ENCODE measurements at places on chromosomes 13 and 19.

- no peak for DNase-seq
Observed at GRCh38 chr13:49259586-49259985, 11.9 kb downstream of the CDADC1 start.

DNA sequence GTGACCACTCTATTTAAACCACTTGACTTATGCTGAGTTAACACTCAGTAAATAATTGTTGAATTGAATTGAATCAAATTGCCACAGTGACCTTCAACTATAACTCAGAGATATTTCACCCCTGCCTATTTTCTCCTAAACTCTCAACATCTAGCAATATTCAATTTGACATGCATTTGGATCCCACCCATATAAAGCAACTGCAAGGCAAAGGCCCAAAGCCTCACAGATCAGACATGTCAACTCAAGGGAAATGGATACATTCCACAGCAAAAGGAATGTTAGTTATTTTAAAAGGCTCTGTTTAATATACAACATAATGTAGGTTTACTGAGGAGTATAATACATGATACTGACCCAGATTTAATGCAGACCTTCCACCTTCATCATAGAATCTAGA lies 107.4 kb downstream of the KCTD12 start:
- DNase-seq: no peak

DNA sequence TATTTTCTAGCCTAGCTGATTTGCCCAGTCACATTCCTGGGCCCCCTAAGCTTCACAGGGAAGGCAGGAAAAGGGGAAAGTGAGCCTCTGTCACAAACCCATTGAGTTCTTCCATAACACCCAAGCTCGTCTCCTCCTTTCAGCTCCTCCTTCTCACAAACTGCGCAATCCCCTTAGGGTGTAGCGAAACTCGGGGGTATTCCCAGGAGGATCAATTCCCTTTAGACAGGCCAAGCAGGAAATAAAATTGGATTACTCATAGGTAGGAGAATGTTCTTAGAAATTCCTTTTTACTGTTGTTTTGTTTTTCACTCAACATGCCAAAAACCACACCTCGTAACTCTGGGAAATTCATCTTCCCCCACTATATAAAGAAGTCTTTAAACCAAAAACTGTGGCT lies 139.3 kb downstream of the IRS2 start:
- DNase-seq: no peak

DNA sequence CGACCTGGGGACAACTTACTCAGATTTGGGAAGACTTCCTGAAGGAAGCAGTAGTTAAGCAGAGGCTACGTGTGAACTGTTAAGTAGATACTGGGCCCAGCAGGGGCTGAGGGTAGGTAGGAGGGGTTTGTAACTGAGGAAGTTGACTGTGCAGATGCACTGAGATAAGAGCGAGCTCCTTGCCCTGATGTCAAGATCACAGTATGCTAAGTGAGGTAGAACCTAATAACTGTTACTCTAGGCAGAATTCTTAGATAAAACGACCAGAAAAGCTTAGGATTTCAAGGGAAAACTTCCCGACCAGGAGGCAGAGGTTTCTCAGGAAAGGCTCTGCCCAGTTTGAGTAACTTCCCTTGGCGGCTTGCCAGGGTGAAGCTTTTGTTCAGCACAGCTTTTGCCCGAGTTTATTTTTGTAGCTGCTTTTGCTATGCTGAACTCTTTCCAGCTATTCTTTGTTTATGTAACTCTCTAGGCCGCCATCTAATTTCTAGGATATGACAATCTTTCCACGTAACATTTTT lies 632.1 kb downstream of the DIAPH3 start:
- peak; percentile 77 for DNase-seq

DNA sequence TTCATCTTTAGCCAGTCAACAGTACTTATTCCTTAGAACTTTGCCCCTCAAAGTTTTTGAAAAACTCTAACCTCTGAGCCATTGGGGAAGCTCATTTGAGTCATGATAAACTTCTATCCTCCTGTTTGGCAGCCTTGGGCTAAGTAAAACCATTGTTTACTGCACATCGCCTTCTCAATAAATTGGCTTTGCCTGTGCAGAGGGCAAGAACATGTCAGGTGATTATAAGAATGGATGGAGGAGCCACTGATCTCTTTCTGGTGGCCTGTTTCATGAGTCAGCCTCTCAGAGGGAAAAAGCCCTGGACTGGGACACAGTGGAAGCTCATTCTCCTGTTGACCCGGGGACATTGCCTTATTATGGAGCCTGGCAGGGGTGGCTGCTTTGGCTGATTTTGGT lies 19.4 kb upstream of the PSG4 start:
- no peak for DNase-seq

DNA sequence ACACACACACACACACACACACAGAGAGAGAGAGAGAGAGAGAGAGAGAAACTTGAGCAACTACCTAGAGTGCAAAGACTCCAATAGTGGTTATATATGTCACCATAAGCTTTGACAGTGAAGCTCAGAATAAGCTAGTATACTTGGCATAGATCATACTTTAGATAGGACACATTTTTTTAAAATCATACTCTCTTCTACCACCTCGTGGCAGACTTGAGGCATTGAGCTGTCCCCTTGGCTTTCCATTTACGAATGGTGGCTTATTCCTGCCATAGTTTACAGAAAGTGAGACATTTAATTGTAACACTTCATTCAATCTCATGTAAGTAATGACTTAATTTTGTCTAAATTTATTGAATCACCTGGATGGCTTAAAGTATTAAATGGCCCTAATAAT lies 108.2 kb downstream of the EDNRB start:
- peak; percentile 9 for DNase-seq

DNA sequence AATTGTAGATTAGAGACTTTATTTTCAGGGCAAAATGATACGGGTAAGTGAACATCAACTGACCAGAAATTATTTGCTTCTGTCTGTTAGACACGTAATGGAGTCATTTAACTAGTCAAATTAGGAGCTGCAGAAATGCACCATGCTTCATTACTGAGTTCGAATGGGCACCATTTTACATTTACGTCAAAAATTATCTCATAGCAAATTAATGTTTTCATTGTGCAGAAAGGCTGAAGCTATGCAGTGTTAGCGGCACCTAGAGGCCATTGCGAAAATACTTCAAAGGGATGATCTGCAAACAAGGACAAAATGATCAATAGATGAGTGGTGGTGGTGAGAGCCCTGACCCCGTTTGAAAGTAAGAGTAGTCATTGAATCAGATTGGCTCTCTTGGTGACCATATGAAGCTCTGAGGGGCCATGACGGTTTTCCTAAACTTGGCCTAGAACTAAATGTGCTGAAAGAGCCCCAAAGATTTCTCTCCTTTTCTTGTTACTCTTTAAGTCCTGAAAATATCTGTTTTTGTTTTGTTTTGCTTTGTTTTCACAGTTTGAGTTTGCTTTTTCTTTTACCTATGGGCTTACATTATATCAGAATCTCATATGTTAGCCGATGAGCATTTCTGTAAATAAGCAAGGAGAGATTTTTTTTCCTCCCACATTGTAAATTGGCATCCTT lies 277.9 kb downstream of the ZNF536 start:
- peak; percentile 80 for DNase-seq

GRCh38 chr19:3266792-3267514 lies 42.5 kb downstream of the CELF5 start:
- DNase-seq: no peak

DNA sequence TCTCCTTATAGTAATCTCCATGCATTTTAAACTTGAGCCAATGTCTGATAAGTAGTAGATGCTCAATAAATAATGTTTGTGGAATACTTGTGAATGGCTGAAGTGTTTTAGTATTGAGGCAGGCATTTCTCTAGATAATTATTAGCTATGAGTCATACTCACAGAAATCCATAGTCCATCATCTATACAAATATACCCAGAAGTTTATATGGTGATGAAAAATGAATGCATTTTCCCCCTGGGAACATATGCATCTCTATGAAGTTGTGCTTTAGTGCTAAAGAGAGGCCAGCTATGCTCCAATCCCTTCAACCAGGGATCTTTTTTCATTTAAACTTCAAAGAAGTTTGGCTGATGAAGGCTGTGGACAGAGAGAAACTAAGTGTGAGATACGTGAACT lies 17.2 kb downstream of the MBNL2 start:
- DNase-seq: no peak

DNA sequence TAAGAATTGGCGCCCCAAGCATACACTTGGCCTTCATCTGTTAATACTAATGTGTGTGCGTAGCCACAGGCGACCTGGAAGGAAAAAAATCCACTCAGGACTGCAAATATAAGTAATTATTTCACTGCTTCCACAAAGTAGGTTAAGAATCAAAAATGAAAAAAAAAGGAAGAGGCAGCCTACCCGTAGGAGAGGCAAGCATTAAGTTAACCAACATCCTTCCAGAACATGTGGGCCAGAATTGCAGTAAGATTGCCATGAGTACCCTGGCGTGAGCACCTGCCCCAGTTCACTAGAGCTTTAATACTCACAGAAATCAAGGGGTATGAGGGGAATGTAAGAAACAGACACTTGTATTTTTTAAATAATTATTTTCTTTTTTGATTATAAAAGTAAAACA lies 22.2 kb downstream of the RCBTB2 start:
- DNase-seq: no peak

GRCh38 chr13:67341406-67341805 lies 111.3 kb upstream of the PCDH9 start:
- DNase-seq: no peak

GRCh38 chr19:31073485-31074198 lies 275.6 kb downstream of the TSHZ3 start:
- DNase-seq: no peak

DNA sequence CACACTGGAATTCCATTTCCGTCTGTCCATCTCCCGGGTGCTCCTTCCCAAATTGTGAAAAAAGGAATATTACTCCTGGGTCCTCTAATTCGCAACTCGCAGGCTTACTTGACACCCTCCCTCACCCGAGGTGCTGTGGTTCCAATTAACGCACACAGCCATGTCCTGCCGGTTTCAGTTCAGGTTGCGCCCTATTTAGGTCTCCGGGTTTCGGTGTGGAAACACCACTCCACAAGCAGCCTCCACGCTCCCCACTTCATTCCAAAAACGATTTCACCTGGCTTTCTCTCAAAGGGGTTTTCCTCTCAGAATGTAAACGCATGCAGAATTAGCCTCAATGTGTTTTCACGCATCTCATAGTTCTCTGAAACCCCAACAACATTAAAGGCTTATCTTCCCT lies 37.9 kb downstream of the NAXD start:
- DNase-seq: no peak

GRCh38 chr13:51015973-51016372 lies 95.1 kb downstream of the C13orf42 start:
- no peak for DNase-seq

- no peak for DNase-seq
Observed at GRCh38 chr13:33310245-33311038, 24.9 kb upstream of the STARD13 start.

GRCh38 chr19:16032509-16033135 lies 43.7 kb upstream of the TPM4 start:
- DNase-seq: no peak

DNA sequence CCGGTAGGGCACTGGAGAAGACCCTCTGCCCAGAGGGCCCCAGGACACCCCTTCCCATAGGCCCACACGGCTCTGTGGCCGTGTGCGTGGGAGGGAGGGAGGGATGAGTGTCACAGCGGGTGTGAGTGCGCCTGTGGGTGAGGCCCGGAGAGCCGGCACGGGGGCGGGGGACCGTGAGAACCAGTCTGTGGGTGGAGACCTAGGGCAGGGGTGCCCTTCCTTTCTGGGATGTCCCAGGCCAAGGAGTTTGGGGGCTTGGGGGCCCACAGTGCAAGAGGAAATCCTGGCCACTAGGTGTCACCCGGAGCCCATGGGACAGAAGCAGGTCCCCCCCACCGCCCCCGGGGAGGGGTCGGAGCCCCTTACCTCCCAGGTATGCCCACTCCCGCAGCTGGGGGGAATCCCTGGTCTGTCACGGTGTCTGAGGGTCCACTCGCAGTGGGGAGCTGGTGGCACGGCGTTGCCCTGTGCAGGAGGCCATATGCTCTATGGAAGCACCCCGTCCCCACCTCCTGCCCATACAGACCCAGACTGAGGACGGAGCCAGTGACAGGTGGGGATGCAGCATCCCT lies 16.0 kb upstream of the SLC7A10 start:
- no peak for DNase-seq

GRCh38 chr13:75839406-75839805 lies 203.3 kb downstream of the LMO7 start:
- no peak for DNase-seq

DNA sequence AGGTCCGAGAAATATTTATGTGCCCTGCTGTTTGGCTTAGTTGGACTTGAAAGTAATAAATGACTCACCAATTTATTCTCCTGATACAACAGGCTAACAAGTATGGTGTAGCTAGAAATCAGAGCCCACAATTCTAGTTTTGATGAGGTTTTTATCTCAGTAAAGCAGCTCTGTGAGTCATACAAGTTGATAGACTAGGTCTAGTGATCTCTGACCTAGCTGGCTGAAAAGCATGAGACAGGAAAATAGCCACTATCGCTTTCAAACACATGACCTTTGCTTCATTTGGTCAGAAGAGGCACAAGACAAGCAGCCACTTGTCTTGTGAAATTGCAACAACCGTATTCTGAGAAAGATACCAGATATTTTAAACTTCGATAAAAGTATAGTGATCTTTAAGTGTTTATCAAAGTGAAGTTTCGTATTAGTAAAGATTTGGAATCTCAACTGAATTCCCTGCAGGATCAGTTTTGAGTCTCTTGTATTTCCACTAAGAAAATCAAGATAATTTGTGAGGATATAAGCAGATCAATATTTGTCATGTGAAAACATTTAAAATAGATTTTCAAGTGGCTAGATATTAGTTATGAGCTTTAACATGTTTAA lies 126.7 kb downstream of the MAB21L1 start:
- no peak for DNase-seq

- no peak for DNase-seq
Observed at GRCh38 chr19:34664168-34664567, 12.8 kb downstream of the SCGB2B2 start.

DNA sequence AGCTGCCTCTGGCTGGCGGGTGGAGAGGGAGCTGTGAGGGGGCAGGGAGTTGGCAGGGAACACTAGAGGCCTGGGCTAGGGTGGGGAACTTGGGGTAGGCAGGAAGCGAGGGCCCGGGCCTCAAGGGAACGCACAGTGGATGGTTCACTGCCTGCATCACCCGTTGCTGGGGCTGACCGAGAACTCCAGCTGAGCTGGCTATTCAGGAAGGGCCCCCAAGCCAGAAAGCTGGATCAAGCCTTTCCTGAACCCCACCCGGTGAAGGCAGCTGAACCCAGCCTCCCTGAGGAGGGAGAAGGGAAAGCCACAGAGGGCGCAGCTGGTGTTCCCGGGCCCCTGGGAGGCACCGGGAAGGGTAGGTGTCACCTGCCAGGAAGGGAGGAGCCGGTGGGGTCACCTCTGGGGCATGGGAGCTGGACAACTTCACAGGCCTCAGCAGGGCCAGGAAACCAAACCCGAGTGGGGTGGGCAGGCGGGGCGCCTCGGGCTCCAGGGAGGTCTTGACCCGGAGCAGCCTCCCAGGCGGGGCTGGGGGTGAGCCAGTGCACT lies 13.9 kb downstream of the PALM start:
- DNase-seq: no peak

- no peak for DNase-seq
Observed at GRCh38 chr19:16943942-16944625, 55.3 kb downstream of the F2RL3 start.

DNA sequence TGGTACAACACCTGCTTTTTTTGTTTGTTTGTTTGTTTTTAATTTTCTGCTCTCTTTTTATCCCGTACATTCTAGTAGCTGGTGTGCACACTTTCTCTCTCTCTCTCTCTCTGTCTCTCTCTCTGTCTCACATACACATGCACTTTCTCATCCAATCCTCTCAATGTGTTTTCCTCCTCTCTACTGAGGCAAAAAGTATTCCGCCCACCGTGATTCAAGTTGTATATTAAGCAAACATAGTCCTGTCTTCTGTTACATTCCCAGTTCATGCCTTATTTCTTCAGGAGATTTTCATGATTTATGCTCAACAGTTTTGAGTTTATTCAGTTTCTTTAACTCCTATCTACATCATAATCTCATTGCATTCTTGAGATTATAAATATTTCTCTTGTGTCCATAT lies 38.2 kb upstream of the SCEL start:
- no peak for DNase-seq

Data from midbrain (tissue), 1 donor.